ENCODE measurements at places on chromosomes 16 and 17. TPM values are rescaled to one million over a fixed set of nuclear protein-coding genes. Genes with fewer than 3 reads are reported as not detected.

Gene GNG13
- not detected for total RNA-seq

Gene OR4D1
- total RNA-seq = not detected

Gene OTOA
- not detected for total RNA-seq

Gene GPR139
- not detected for total RNA-seq

Gene SPAG5
- total RNA-seq = 1.3 TPM

Gene TBC1D3H
- not detected for total RNA-seq

Gene SLC35G6
- not detected for total RNA-seq

All from bronchial epithelial cell (primary cell).